B cell (primary cell): ENCODE measurements at places on chromosomes 16 and 17.
A peak's percentile ranks its signal among the peaks of the same experiment; 100 is the strongest.

- no peak for DNase-seq
Measured at GRCh38 chr17:74070998-74071679, 132.3 kb upstream of the RPL38 start.

- DNase-seq: peak; percentile 46
Measured at GRCh38 chr17:40371261-40371929, 6.9 kb upstream of the GJD3 start.

DNA sequence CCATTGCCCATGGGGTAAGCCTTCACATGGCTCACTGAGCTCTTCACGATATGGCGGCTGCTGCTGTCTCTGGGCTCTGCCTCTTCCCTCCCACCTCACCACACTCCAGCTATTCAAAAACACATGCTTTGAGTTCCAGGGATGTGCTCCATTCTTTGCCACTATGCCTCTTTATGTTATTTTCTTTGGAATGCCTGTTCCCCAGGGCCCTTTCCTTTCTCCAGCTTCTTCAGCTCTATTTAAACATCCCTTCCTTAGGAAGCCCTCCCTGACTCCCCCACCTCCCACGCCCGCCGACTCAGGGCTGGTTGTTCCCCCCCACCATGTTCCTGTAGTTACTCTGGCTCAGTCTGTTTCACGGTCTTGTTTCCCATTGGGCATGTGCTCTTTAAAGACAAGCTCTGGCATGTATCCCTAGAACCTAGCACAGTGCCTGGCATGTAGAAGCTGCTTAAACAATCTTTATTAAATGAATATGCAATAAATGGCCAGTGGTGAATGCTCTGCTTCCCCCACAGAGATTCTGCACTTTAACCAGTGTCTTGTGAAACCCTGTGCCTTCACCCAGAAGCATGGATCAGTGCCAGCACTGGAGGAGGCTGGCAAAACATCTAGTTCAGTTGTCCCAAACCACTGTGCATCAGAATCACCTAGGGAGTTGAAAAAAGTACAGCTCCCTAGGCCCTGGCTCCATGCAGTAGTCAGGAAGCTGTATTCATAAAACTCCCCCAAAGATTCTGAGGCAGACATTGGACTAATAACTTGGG, 6.9 kb downstream of the MYCBPAP start:
- no peak for DNase-seq

GRCh38 chr17:68461589-68461988, 4.3 kb upstream of the WIPI1 start:
- no peak for DNase-seq

DNA sequence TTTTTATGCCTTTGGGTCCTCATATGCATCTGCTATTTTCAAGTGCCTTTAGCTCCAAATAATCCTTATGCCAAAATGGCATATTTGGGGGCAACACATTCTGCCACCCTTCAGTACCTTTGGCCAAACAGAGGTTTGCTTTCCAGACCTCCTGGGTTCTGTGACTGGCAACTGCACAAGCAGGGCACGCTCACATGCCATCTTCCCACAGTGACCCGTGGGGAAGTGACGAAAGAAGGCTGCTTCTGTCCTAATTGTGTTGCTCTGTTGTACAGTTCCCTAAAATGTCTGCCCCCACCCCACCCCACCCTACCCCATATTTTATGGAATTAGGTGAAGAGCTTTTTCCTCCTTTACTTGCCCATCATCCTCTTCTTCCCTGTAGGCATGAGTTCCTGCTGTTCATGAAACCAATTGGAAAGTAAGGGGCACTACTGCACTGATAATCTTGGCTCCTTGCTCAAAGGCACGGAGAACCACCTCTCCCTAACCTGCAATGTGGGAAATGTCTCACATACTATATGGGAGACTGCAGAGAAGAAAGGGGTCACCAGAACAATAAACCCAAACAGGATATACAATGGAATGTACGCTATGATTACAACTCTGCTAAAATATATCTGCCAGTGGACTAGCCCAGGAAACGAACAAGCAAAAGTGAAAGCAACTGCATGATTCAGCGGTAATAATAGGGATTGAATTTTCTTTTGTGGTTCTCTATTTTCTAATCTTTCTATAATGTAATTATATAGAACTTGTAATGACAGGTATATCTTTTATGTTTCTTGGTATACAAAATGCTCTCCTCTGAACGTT, 3.3 kb upstream of the SLFN12L start:
- DNase-seq: peak; percentile 70

DNA sequence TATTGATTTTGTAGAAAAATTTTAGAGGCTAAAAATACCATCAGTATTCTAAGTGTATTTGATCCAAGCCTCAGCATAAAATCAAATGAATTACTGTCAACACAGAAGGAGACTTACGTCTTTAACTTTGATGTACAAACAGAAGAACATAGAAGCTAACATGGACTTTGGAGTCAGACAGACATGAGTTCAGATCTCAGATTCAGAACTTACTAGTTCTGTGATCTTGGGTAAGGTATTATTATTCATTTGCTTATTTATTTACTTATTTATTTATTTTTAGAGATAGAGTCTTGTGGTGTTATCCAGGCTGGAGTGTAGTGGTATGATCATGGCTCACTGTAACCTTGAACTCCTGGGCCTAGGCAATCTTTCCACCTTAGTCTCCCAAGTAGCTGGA, 4.0 kb upstream of the SLFN12L start:
- no peak for DNase-seq

DNA sequence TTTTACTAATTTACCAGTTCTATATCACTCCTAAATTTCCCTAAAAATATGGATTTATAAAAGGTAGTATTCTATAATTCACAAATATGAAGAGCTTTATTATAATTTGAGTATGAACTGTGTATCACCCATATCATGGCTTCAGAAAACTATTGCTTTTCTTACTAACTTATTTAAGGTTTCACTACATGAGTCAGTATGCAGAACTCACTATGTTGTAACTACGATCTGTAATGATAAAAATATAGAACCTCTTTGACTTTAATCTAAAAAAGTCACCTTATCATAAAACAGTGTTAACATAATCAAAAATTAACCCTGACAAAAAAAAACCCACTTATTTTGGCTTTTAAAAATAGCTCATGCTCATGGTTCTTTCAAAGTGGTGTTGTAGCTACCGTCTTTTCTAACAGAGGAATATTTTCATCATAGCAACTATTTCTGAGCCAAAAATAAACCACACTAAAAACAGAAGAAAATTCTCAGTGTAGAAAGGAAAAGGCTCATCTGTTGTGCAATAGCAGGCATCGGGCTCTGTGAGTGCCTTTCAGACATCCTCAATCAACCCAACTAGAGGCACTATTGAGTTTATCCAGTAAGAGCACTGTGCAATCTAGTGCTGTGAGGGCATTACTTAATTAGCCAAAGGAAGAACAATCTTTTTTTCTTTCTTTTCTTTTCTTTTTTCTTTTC, 42.1 kb downstream of the ITGAM start:
- DNase-seq: no peak

DNA sequence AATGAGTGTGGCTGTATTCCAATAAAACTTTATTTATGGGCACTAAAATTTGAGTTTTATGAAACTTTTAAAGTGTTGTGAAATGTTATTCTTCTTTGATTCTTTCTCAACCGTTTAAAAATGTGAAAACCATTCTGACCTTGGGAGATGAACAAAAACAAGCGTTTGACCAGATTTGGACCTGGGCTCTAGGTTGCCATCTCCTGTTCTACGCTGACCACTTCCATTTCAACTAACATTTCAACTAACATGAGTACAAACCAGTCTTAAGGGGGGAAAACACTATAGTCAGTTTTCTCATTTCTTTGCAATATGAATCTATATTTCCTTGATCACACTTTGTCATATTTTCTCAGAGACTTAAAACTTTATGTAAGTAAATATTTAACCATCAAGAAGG, 118.4 kb upstream of the IRX5 start:
- no peak for DNase-seq
